HFFc6 (cell line): ENCODE measurements at places on chromosomes 12 and 14. TPM values are rescaled to one million over a fixed set of nuclear protein-coding genes. Genes with fewer than 3 reads are reported as not detected.

Gene RBM19
- total RNA-seq, result 26.7 to 32.4 TPM (median 27.2 TPM) in 3 replicates

DNA sequence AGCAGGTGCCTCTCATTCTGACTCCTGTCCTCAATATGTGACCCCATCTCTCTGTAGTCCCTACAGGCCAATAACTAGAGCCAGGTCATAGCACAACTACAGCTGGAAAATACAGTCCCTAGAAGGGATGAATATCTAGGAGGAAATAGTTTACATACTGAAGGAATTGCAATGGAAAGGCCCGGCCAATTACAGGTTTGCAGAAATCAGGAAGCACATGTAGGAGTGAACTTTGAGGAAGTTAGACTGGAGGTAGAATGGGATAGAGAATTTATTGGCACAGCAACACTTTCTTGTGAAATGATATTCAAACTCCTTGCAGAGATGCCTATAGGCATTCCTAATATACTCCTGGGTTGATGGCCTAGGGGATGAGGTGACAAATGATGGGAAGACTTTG, 257.3 kb downstream of the GRIN2B start:
- DNase-seq, result no peak

Gene WNT1
- total RNA-seq, result not detected in 3 replicates

GRCh38 chr12:54352022-54352531, 12.2 kb downstream of the GPR84 start:
- peak; percentile 26 for DNase-seq

DNA sequence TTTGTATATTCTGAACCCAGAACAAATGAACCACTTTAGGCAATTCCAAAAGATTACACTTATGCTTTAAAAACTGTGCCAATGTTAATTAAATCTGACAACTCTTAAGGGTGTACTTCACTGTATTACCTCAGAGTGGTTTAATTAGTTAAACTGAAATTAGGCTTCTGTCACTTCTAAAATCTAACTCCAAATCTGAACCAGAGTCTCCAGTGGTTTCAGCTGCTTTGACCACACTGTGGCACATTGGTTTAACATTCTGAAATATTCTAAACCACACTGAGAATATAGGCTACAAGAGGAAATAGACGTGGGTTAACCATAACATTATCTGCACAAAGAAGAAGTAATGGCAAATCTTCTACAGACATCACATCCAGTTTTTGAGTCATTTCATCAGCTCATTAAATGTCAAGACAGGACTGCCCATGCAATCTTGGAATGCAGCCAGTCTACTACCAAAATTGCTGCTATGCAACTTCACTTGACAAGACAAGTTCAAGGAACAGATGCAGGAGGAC, 94.8 kb downstream of the LRP6 start:
- peak; percentile 47 for DNase-seq

- DNase-seq, result peak; percentile 47
These were observed 7.6 kb upstream of the BRMS1L start for GRCh38 chr14:35818346-35819115.

Gene HOXC13
- total RNA-seq, result not detected in 3 replicates

GRCh38 chr12:31834150-31834549, 105.3 kb upstream of the AMN1 start:
- no peak for DNase-seq

Gene KLRD1
- total RNA-seq, result 0.20 to 0.93 TPM (median 0.79 TPM) in 3 replicates

Gene CLEC4C
- total RNA-seq, result not detected in 3 replicates

Gene PTPRB
- 2.4 to 3.5 TPM (median 2.6 TPM) in 3 replicates for total RNA-seq

GRCh38 chr12:17326649-17327048, 720.7 kb upstream of the LMO3 start:
- no peak for DNase-seq

- DNase-seq, result no peak
These were observed 59.4 kb upstream of the TUNAR start for GRCh38 chr14:95817271-95817670.

- peak; percentile 76 for DNase-seq
These were observed 3.2 kb upstream of the SYNE3 start for GRCh38 chr14:95519699-95520098.

GRCh38 chr14:61582815-61583214, 112.5 kb upstream of the HIF1A start:
- DNase-seq, result no peak

GRCh38 chr12:130127912-130128789, 34.1 kb upstream of the FZD10 start:
- DNase-seq, result no peak

GRCh38 chr14:22573804-22574203, 15.2 kb downstream of the DAD1 start:
- DNase-seq, result no peak

Gene PAPLN
- 1.5 to 3.0 TPM (median 2.5 TPM) in 3 replicates for total RNA-seq

Gene RAPGEF3
- total RNA-seq, result 2.4 to 3.4 TPM (median 3.2 TPM) in 3 replicates

- DNase-seq, result no peak
These were observed 15.6 kb downstream of the TRMT61A start for GRCh38 chr14:103544388-103545218.

Gene WDHD1
- 9.8 to 18.3 TPM (median 17.2 TPM) in 3 replicates for total RNA-seq

Gene SERPINA10
- total RNA-seq, result not detected in 3 replicates

DNA sequence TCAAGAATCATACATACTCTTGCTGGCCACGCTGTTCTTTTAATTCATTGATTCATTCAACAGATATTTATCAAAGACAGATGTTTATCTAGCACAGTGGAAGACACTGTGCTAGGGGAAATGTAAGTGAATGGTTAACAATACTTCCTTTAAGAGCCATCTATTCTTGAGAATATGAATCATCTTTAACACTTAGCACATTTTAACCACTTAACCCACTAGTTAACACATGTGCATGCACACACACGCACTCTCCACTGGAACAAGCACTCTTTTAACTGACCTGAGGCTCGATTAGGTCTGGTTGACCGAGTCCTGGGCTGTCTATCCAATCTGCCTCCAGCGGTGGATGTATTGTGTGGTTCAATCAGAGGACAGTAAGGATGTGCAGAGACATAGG, 34.6 kb downstream of the LMNTD1 start:
- DNase-seq, result peak; percentile 48

- no peak for DNase-seq
These were observed 36.2 kb downstream of the PRIMA1 start for GRCh38 chr14:93751946-93752655.

Gene DENND5B
- 9.4 to 11.4 TPM (median 9.6 TPM) in 3 replicates for total RNA-seq

- DNase-seq, result no peak
These were observed 133.1 kb downstream of the DAAM1 start for GRCh38 chr14:59321626-59321949.

- DNase-seq, result peak; percentile 32
These were observed 20.9 kb upstream of the ANO2 start for GRCh38 chr12:5965950-5966383.

DNA sequence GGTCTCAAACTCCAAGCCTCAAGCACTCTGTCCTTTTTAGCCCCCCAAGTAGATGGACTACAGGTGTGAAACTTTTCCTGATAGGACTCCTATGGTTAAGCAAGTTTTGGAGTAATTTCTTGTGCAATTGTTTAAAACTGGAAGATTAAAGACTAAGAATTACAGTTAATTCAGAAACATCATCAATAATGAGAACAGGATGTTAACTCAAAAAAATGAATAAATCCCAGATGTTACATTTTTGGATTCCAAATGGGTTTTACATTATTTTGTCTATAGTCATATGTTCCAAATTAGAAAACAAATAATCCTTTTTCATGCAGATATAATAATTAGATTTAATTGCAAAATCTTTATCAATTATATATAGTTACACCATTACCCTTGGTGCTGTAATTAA, 24.4 kb upstream of the KITLG start:
- no peak for DNase-seq

GRCh38 chr12:105279460-105280056, 43.6 kb upstream of the APPL2 start:
- DNase-seq, result peak; percentile 25

DNA sequence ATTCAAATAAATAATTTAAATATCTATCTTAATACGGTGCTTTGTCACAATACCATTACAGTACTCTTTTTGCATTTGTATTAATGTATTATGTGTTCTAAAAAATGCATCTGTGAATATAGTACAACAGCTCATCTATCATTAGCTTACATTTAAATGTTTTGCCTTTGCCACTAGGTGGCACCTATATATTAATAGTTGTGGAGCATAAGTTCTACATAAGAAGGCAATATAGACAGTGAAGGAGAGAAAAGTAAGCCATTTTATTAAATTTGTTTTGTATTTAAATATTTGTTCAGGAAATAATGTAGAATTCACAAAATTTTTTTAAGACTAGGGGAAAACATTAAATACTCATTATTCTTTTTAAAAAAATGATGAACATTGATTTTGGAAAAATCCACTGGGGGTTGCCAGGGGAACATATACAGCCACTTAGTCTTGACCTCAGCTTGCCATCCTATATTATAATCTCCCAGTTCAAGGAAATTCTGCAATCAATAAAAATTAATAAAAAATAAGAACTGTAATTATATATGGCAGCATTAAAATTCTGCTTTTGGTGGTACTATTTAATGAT, 9.8 kb downstream of the CCER1 start:
- peak; percentile 38 for DNase-seq

- DNase-seq, result no peak
These were observed 199.0 kb upstream of the GRIP1 start for GRCh38 chr12:66877925-66878324.

Gene TC2N
- 0.17 to 0.55 TPM (median 0.51 TPM) in 3 replicates for total RNA-seq

DNA sequence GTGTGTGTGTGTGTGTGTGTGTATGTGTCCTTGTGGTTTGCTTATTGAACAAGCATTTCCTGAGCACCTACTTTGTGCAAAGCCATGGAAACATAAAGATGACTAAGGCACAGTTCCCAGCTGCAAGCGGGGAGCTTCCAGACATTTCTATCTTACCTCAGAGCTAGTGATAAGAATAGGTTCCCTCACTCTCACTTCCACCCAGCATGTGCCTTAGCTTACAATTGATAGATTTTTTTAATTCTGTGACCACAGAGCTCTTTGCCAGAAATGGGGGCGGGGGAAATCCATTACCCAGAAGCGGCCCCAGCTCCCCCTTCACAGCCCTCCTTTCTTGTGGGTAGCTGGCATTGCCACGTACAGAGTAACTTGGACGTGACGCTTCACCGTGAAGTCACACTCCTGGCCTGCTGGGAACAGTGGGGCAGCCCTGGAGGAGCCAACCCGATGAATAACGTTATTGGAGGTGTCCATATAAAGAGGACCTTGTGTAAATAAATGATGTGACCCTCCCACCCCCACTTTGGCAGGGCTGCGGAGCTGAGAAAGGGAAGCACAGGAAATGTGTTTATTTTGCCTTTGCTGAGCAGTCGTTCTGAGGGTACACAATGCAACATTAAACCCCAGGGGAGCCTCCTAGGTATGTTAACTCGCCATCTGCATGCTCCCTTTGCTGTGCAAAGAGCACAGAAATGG, 238.9 kb downstream of the CHST11 start:
- DNase-seq, result peak; percentile 78

Gene LRRC9
- not detected in 3 replicates for total RNA-seq

DNA sequence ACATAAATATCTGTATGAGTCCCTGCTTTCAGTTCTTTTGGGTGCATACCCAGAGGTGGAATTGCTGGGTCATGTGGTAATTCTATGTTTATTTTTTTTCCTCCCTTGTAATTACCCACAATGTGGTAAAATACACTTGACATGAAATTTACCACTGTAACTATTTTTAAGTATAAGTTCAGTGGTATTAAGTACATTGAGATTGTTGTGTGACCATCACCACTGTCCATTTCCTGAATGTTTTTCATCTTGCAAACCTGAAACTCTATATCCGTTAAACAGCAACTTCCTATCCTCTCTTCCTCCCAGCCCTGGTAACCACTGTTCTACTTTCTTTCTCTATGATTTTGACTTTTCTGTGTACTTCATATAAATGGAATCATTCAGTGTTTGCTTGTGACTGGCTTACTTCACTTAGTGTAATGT, 51.4 kb downstream of the BORCS5 start:
- no peak for DNase-seq

DNA sequence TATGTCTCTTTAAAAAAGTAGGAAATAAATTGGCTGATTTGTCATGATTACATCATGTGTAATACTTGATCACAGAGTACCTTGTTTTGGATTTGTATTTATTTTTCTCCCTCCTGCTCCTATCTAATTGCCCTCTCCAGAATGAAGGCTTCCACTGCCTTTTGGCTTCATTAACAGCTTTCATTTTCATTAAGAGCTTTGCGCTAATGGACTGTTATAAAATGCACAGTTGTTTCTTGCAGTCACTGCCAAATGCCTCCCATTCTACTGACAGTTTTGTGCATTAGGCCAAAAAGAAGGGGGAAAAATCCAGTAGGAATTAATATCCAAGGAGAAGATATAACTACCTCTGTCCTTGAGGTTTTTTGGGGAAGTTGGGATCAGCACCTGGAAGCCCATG, 159.2 kb downstream of the NRXN3 start:
- DNase-seq, result no peak

DNA sequence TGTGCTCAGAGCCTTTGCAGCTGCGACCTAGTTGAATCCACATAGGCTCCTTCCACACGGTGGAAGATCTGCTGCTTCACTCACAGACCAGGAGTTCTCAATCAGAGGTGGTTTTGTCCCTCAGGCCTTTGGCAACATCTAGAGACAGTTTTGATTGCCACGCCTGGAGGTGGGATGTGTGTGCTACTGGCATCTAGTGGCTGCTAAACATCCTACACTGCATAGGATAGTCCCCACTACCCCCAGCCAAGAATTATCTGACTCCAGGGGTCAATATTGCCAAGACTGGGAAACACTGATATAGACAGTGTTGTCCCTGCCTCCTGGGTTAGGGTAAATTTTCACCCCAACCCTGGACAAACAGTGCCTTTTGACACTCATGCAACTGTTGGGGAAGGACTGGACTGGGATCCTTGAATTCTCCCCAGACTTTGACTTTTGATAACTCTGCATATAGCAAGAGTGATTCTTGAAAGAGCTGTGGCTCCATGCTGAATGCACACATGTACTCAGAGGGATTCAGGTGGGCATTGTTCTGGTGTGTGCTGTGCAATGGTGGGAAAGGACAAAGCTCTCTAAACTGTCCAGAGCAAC, 39.8 kb downstream of the BAZ2A start:
- peak; percentile 31 for DNase-seq

GRCh38 chr12:51028126-51028812, 2.1 kb upstream of the SLC11A2 start:
- DNase-seq, result peak; percentile 42

- no peak for DNase-seq
These were observed 68.4 kb upstream of the ARHGAP5 start for GRCh38 chr14:32008602-32009193.

- DNase-seq, result no peak
These were observed 33.7 kb downstream of the PRKD1 start for GRCh38 chr14:29893989-29894388.

Gene CCND2
- total RNA-seq, result 5.7 to 23.8 TPM (median 6.4 TPM) in 3 replicates

DNA sequence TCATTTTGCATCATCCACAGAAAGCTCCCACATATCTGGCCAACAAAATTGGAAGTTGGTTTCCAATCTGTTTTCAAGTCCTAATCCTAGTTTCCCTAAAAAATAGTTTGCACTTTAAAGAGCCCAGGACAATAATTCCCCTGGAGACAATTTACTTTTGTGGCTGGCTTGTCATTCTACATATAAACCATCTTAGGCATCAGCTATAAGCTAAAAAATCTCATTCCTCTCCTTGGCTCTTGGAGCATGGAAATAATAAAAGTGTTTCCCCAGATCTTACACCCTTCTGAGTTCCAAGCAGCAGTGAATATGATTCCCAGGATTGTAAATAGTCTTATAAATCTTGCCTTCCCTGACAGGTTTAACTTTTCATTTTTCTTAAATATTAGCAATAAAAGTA, 89.1 kb upstream of the NUDT4 start:
- DNase-seq, result no peak

Gene RNF212B
- not detected in 3 replicates for total RNA-seq
